Colonic mucosa (tissue), 4 donors: ENCODE measurements at places on chromosomes 12 and 14. TPM values are rescaled to one million over a fixed set of nuclear protein-coding genes. Genes with fewer than 3 reads are reported as not detected.

DNA sequence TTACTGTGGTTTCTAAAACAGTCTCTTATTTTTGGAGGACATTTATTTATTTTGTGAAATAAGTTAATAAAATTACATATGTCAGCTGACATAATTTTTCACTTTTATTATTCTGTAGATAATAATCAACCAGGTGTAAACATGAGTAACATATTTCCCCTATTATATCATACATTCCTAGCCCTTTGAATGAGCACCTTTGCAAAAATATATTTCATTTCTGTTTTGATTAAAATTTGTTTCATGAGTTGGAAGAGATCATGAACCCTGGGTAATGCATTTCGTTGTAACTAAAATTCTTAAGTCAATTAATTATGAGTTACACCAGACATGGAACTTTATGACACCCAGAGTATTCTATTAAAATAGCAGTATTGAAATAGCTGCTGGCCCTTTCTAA is 56.3 kb downstream of the SLC16A7 start:
- DNase-seq = no peak

DNA sequence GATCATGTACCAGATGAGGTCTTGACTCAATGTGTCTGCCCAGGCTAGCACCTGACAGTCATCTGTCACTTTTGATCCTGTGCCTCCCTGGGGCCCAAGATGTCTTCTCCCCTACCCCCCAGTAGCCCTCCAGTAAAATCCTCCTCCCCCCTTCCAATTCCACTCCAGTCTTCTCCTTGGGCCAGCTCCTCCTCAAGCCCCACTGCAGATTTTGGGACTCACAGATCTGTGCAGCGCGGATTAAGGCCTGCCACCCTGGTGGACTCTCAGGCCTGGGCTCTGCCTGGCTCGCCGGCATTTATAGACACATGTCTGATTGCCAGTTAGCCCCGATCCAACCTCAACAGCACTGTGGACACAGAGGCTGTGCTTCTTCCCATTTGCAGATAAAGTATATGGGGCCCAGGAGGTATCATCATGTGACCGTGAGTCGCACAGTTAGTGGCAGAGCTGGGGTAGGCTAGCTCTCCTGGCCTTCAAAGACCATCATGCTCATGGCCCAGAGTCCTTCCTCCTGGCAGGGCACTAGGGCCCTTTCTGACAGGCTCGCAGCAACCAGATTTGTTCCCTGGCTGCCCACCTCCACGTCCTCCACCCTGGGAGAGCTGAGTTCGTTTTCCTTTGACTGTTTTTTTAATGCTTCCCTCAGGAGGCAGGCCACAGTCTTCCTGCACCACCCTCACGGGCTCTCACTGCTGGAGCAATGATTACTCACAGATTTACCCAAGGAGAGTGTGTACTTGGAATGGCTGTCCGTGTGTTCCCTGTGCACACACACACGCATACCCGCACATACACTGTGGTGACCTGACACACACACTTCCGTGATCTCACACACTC is 98.3 kb upstream of the DIO3 start:
- no peak for DNase-seq

GRCh38 chr14:99266181-99267178 is 5.5 kb downstream of the BCL11B start:
- DNase-seq = peak; percentile 81

- no peak for DNase-seq
Observed at GRCh38 chr12:12379831-12380730, 23.2 kb downstream of the BORCS5 start.

GRCh38 chr12:123444092-123445026 is 7.9 kb upstream of the RILPL2 start:
- no peak for DNase-seq

Gene STYK1
- 53.3 TPM for total RNA-seq

Gene FAIM2
- total RNA-seq = 2.8 TPM

Gene PRICKLE1
- total RNA-seq = 1.1 TPM

DNA sequence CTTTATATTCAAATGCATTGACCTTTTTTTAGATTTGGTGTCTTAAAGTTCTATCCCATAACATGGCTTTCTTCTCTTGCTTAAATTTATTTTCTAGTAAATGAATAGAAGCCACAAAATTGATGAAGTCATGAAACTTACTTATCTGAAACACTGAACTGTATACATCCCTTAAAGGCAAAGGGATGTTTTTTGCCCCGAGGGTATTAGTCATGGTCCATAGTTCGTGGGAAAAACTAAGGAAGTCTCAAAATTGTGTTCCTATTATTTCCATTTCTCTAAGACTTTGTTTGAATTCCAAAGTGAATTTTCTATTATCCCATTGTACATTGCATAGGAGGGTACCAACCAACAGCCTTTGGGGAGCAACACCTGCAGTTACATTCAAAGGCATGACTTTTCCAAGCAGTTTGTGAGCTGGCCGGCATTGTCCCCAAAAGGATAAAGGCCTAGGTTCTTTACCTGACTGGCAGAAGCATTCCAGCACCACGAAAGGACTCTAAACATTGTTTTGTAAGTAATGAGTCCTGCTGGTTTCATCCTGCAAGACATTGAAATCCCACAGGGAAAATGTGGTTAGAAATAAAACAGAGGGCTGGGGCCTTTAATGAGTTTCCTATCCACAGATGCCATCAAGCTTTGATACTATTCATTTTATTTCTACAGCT is 473.5 kb downstream of the PRKD1 start:
- no peak for DNase-seq

- DNase-seq = no peak
Observed at GRCh38 chr14:31400031-31400638, 20.2 kb downstream of the HEATR5A start.

Gene TAS2R31
- total RNA-seq = 2.0 TPM

Gene ETFBKMT
- total RNA-seq = 3.7 TPM

Gene CIDEB
- 7.7 TPM for total RNA-seq
